CD4-positive, alpha-beta T cell treated with Interferon gamma for 1 hour (primary cell): ENCODE measurements at places on chromosomes 5 and 9.
A peak's percentile ranks its signal among the peaks of the same experiment; 100 is the strongest.

GRCh38 chr9:115837618-115838017, 316.0 kb upstream of the PAPPA start:
- no peak for DNase-seq

DNA sequence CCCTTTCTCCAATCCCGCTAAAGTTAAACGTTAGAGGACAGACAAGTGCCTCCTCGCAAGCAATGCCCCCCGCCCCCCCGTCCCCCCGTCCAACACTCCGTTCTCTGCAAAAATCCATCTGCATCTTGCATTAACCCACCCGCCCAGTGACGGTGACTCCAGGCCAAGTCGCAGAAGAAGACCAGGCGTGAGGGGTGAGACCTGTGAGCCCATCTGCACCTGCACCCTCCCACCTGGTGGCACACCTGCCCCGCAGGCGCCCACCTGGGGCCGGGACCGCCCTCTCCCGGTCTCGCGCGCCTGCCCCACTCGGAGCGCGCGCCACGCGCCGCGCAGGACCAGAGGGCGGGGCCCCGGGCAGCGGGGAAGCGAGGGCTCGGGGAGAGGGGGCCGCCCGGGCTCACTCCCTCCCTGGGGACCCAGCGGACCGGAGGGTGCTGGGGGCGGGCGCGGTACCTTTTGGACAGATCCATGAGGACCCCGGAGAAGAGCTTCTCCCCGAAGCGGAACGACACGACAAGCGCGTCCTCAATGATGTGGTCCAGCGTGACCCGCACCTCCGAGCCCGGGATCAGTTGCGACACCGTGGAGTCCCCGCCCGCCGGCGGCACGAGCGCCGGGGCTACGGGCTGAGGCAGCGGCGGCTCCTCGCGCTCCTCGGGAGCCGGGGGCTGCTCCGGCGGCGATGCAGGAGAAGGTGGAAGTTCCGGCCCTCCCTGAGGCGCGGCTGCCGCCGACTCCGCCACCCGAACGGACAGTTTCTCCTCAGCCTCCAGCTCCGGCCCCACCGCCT, 705 bp downstream of the PWWP2A start:
- DNase-seq, result peak; percentile 45

GRCh38 chr5:112923148-112923917, 1.3 kb upstream of the REEP5 start:
- peak; percentile 19 for DNase-seq

DNA sequence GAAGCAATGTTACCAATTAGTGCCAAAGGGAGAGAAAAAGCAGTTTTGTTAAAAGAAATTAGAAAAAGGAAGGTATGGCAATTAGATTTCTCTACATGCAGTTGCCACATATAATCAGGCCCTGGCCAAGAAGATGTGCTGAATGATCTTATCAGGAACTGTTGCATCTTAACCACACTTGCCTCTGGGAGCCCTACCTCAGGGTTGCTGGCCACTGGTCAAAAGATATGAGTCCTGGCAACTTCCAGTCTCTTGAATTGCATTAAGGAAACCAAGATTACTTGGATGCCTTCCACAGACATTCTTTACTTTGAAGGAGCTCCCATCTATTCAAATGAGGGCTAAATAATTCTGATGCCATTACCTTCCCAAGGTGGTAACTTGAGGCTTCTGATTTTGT, 60.4 kb downstream of the TNC start:
- DNase-seq, result no peak

GRCh38 chr9:93007529-93008058, 50.9 kb upstream of the SUSD3 start:
- no peak for DNase-seq

DNA sequence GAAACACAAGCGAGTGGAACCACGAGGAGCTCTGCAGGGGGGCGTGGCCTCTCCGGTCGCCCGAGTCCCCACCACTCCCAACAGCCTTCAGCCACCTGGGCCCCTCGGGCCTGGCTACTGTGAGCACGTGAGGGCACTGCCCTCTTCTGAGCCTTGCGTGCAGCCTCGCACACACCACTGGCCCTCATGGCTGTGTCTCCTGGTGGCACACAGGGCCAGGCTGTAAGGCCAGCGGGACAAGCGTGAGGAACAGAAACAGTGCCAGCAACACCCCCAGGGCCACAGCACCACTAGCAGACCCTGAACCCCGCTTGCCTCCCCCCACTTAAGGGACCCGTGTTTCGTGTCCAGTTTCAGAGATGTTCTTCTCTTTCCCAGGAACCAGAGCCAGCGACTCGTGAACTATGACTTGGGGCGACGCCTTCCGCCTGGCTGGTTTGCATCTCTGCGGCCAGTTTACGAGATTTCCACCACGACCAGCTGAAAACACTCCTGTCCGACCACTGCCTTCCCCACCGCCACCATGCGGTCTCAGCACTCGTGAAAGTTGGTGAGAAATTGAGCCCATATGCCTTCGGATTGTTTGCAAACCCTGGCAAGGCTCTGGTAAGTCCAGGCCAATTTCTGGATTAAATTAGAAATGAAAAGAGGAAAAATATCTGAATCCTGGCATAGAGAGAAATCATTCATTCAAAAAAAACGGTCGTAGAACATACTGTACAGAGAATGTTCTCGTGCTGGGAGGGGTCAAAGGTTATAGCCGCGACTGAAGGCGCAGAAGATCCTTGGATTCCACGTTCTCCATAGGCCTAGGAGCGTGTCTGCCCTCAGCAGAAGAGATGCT, 135.6 kb downstream of the ZNF354C start:
- no peak for DNase-seq
